Activated T-cell treated with anti-CD3 and anti-CD28 coated beads for 24 hours (primary cell): ENCODE measurements at places on chromosomes 4 and X.

- DNase-seq = no peak
These were observed 71.8 kb upstream of the PTPN13 start for GRCh38 chr4:86522349-86522748.

DNA sequence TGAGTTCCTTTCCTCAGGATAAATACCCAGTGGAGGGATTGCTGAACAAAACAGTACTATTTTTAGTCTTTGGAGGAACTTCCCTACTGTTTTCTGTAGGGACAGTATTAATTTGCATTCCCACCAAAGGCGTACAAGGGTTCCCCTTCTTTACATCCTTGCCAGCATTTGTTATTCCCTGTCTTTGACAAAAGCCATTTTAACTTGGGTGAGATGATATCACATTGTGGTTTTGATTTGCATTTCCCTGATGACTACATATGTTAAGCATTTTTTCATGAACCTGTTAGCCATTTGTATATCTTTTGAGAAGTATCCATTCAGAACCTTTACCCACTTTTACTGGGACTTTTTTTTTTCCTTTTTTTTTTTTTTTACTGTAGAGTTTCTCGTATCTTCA, 126.2 kb upstream of the ANXA10 start:
- DNase-seq = no peak

- no peak for DNase-seq
These were observed 3.3 kb downstream of the SHROOM2 start for GRCh38 chrX:9789555-9789954.

DNA sequence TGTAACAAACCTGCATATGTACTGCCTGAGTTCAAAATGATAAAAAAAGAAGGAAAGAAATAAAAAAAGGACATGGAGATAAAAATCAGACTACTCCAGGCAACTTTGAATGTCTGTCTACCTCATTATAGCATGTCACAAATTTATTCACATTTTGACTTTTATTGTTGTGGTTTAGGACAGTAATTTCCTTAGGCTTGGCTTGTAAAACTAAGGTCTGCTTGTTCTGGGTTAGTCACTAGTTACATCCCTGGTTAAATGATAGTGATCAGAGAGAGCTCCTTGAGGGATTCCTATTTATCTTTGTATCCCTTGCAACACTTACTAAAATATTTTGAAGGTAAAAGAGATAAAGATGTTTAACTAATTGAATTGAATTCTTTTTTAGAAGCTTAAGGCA, 42.5 kb upstream of the ITM2A start:
- DNase-seq = no peak

- no peak for DNase-seq
These were observed 2.2 kb downstream of the FAT4 start for GRCh38 chr4:125316791-125317524.

- DNase-seq = no peak
These were observed 19.9 kb downstream of the FGFRL1 start for GRCh38 chr4:1031346-1031745.

DNA sequence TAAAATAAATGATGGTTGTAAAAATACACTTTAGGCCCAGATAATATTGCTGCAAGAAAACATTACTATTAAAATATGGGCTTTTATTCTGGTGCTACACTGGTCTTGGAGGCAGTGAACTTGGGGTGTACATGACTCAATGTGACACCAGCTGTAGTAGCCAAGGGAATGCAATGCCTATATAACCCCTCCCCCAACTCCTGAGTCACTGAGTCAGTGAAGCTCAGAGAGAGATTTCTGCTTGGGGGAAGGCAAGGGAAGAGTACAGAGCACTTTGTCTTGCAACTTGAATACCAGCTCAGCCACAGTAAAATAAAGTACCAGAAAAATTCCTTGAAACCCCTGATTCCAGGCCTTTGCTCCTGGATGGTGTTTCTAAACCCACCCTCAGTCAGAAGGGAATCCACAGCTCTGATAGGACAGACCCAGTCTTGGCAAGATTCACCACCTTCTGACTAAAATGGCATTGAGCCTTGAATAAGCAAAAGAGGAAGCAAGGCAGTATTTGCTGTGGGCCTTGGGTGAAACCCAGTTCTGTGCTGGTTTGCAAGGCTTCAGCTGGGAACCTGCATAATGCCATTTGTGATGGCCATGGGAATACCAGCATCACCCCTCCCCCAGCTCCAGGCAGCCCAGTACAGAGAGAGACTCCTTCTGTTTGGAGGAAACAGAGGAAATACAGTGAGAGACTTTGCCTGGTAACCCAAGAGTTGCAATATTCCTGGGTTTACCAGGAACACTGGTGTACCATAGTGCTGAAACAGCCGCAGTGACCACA, 209.9 kb downstream of the IQCM start:
- no peak for DNase-seq

DNA sequence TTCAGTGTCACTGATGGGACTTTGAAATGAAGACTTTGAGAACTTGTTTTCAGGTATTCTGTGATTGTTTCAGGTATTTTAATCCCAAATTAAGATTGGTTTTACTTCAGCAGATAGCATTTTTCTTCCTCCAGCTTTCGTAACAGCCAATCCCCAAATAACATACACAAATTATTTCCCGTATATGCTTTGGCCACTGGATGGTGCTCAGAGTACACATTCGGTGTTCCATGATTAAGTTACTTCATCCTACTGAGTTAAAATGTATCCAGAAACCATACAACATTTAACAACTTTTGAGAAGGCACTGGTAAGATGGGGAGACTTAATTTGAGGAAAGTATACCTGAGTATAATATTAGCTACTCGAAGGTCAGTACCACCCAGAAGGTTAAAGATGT, 233.4 kb upstream of the FAM47A start:
- DNase-seq = no peak

DNA sequence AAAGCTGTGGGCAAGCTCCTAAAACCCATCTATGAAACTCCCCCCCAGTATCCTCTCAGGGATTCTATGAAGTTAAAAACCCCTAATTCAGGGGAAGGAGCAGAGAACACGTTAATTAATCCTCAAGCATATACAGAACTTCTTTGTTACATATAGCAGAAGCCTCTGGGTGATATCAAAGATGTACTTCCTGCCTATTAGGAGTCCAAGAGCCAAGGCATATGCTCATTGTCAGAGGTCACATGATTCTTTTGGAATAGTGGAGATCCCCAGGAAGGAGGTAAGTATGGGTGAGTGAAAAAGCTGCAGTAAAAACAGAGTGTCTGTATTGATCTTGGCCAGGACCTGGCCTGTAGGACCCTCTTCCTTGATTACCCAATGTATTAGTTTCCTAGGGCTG, 2.9 kb upstream of the SPARCL1 start:
- no peak for DNase-seq

GRCh38 chr4:31341601-31342359, 621.6 kb downstream of the PCDH7 start:
- no peak for DNase-seq

DNA sequence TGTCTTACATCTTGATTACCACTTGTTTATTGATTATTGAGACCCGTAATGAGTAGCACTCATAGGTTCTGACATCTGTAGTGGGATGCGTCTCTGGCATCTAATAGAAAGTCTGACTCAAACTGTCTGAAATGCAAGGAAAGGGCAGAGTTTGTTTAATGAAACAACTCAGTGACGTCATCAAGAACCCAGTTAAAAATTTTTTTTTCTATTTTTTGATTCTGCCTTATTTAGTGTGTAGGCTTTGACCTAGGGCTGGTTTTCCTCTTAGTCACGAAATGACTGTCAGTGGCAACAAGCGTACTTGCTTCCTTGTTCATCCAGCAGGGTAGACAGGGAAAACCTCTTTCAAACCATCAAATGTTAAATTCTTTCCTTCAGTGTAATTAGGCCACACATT, 3.1 kb upstream of the CDKL5 start:
- no peak for DNase-seq

- no peak for DNase-seq
These were observed 8.3 kb upstream of the LNX1 start for GRCh38 chr4:53599632-53600031.

DNA sequence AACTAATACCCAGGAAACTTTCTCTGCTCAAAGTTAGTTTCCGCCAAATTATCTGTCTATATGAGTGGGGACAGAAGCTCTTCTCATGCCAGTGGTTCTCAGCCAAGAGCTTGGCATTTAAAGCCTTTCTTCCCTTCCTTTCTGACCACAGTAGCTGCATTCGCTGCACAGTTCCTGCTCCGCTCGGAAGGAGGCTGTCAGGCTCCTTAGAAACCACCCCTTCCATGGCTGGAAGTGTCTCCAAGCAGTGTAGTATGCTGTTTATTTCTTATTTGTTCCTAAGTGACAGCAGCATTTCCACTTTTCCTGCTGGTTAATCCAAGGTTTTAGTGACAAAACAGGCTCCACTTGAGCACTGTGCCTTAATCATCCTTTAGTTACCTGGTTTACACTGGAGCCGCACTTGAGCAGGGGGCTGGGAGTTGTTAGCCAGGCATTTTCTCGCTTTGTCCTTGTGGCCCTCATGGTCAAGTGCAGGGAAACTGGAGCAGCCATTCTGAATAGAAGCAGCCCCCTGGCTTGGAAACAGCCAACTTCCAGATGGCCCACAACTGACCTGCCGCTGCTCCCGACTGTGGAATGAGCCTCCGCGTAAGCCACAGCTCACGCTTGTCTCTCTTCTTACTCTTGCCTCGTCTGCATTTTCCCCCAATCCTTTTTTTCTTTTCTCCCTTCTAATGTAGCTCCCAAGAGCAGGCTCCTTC, 739.4 kb upstream of the TENM3 start:
- DNase-seq = no peak

GRCh38 chr4:60506061-60506460, 694.1 kb upstream of the ADGRL3 start:
- no peak for DNase-seq

- no peak for DNase-seq
These were observed 29.7 kb downstream of the PPP1R2C start for GRCh38 chrX:42748067-42748850.

GRCh38 chr4:164383358-164384220, 370.3 kb upstream of the SMIM31 start:
- DNase-seq = no peak

DNA sequence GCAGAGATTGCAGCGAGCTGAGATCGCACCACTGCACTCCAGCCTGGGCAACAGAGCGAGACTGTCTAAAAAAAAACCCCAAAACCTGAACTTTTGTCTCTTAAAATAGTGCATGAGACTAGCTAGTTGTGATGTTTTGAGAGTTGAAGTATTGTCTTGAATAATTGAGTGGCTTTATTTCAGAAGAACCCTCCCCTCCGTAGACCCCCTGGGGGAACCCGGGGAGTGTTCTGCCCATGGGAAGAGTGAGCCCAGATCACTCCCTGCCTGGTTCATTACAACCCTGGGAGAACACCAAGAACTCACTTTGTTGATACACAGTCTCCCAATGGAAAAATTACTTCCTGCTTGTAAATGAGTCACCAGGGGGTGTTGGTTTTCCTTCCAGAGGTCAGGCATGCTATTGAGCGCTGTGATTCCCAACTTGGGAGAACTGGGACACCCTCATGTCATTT, 65.3 kb upstream of the SHISA3 start:
- no peak for DNase-seq

- no peak for DNase-seq
These were observed 602 bp downstream of the PRKX start for GRCh38 chrX:3712870-3713224.

- no peak for DNase-seq
These were observed 92.7 kb downstream of the ADRA2C start for GRCh38 chr4:3858765-3859388.

GRCh38 chr4:112069110-112069509, 76.1 kb upstream of the FAM241A start:
- no peak for DNase-seq

DNA sequence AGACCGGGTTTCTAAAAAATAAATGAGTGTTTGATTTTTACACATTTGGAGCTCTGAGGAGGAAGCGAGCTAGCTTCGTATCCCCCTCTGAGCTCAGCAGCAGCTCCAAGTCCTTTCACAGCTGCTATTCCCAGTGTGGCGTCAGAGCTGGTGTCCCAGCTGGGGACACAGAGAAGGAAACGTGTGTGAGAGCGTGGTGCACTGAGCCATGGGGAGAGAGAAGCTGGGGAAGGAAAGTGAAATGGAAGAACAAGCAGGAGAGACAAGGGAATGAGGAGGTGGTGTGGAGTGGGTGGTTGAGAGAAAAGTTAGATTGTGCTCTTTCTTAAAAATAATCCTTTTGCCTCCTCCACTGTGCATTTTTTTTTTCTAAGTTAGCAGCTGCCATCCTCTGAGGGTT, 79.5 kb upstream of the SLC4A4 start:
- no peak for DNase-seq

GRCh38 chr4:39591290-39591689, 47.4 kb downstream of the SMIM14 start:
- DNase-seq = no peak

DNA sequence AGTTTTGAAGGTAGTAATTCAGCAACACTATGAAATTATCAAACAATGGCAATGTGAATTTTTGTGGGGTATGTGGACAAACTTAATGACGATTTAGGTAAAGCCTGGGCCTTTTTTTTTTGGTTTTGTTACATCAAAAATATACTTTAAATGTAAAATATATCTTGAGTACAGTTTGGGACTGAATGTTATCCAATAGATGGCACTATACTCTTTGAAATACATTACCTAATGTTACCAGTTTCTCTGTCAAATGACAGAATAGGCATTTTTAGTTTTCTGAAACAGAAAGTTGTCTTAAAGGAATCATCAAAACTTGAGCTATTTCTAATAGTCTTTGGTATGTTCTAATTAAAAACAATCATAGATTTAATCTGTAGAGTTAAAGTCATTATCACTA, 1651.9 kb downstream of the C4orf33 start:
- no peak for DNase-seq

- no peak for DNase-seq
These were observed 537.9 kb upstream of the LCORL start for GRCh38 chr4:18559492-18559891.

DNA sequence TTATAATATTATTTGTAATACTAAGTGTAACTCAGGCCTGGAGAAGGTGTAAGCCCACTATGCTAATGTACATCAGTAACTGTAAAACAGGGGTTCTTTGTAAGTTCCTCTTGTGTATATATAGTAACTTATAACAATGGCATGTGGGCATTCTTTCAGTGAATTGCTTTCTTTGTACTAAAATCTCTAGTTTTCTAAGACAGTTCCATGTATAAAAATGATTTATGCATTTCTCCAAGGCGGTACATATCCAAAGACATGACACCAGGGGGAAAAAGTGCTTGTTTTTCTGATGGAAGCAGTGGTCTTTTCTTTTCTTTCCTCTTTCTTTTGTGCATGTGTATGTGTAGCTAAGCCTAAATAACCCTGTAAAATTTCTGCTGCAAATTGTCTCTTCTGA, 702.4 kb upstream of the GRID2 start:
- DNase-seq = no peak

DNA sequence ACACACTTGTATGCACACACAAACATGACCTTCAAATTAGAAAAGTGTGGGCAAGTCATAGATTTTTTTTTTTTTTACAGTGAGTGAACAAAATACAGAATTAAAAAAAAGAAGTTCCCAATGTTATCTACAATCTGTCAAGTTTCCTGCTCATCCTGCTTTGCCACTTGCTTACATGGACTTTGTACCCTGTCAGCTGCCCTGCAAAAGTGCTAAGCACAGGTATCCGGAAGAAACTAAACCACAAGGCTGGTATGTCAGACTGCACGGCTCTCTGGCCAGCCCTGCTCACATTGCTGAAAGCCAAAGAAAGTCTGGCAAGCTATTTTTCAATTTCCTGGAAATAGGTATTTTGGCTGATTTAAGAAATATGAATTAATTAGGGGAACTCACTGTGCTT, 38.9 kb upstream of the BCLAF3 start:
- DNase-seq = no peak
